ENCODE measurements at places on chromosomes 11 and 22.

DNA sequence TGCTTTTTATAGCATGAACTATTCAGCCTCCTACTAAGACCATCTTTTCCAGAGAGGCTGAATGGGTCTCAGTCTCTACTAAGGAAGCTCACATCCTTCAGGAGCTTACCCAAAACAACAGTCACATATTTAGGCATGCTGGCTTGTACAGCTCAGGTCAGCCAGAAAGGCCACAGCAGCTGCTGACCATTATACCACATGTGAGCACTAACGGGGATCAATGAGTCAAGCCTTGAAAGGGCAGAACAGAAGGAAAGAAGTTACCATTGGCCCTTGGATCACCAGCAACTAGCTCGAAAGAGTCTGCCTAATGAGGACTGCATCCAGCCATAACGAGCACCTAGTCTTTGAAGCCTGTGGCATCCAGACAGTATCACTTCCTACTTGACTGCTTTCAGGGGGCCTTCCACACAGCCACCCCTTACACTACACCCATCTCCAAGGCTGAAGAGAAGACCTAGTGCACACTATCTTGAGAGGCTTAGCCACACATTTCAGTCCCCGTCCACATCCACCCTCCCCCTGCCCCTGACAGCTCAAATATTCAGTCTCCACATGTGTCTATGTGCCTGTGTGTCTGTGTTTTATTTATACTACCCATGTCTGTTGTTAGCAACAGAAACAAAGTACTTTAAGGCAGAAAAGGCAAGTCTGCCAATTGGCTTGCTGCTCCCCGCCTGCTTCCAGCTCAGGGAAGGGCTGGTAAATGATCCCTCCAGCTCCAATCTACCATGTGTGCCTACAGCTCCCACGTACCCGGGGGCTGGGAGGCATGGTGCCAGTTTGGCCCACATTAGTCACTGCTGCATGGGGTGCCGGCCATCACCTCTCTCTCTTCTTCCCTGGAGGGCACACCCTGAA is 95.5 kb downstream of the RPL27A start:
- DNase-seq: no peak

- DNase-seq: no peak
Measured at GRCh38 chr11:69892986-69893555, 73.9 kb upstream of the FGF3 start.

DNA sequence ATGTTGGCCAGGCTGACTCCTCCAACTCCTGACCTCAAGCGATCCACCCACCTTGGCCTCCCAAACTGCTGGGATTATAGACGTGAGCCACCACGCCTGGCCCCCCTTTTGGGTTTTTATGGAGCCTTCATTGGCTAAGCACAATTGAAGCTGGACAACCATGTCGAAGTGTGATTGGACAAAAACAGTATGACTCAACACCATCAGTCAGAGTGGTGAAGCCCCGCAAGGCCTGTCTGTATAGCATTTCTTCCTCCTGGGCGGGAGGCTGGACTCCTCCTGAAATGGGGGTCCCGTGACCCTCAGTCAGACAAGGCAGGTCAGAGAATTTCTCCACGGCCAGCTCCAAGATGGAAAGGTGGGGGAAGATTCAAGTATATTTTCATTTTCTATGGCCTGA is 3.1 kb upstream of the PARVB start:
- DNase-seq: no peak

DNA sequence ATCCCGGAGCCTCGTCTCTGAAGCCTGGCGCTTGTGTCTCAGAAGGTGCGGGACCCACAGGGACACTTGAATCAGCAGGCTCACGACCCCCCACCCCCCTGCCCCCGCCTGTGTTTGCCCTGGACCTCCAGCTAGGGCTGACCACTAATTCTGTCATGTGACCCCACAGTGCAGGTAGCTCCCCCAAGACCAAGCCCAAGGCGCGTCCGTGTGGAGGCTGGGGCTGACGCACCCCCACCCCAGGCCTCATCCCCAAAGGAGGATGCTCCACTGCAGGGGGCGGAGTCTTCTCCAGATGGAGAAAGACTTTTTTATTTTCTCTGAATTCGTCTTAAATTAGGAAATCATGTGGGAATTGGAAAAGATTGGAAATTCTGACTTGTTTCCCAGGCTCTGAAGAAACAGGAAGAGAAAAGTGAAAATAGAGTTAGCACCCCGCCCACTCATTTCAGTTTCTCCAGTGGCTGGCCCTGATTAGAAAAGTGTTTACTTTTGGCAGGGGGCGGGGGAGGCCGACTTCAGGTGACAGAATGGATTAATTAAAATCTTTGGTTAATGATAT is 1.0 kb upstream of the RELA start:
- DNase-seq: peak; percentile 71

- DNase-seq: no peak
Measured at GRCh38 chr22:26161746-26162145, 7.5 kb upstream of the SEZ6L start.

- DNase-seq: no peak
Measured at GRCh38 chr22:30675436-30675835, 7.8 kb upstream of the DUSP18 start.

DNA sequence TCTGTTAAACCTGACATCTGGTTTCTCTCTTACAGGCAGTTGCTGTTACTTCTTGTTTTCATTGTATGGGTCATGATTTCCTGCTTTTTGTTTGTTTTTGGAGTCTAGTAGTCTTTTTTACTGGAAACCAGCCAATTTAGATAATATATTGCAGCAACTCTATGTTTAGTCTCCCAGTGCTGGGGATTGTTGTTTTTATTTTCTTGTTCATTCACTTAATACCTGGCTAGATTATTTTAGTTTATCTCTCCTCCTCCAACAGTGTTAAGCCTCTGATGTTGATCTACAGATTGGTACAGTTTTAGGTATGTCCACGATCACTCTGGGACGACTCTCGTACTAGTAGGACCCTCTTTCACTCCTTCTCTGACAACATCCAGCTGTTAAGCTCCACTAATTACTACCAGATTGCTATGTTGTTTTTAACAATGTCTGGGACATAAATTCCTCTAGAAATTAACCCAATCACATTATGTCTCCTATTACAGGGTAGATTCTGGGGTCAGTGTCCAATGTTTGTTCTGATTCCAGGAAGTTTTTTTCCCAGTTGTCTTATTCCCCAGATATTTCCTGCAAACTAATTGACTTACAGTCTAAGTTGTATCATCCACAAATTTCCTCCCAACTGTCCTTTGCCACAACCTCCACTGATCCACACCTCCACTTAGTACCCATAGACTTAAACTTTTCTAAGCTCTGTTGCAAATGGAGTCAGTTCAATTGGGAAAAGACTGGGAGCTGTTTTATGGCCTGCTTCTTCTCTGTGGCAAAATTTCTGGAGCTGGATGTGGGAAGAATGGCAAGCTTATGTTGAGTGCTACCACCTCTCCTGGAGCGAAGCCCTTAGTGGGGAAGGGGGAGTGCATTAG is 1280.6 kb upstream of the CNTN5 start:
- DNase-seq: no peak

GRCh38 chr11:68889948-68890446 is 13.6 kb downstream of the MRPL21 start:
- DNase-seq: peak; percentile 20

- no peak for DNase-seq
Measured at GRCh38 chr11:75655605-75656004, 13.2 kb downstream of the MAP6 start.

- peak; percentile 15 for DNase-seq
Measured at GRCh38 chr22:19559324-19559811, 35.2 kb upstream of the CLDN5 start.

GRCh38 chr22:44046485-44047141 is 22.5 kb downstream of the PARVB start:
- DNase-seq: no peak

- peak; percentile 62 for DNase-seq
Measured at GRCh38 chr11:117144477-117145392, 648 bp downstream of the PAFAH1B2 start.

- DNase-seq: no peak
Measured at GRCh38 chr22:48741540-48741939, 1086.1 kb downstream of the BRD1 start.

- no peak for DNase-seq
Measured at GRCh38 chr11:70424765-70425344, 26.5 kb downstream of the CTTN start.

DNA sequence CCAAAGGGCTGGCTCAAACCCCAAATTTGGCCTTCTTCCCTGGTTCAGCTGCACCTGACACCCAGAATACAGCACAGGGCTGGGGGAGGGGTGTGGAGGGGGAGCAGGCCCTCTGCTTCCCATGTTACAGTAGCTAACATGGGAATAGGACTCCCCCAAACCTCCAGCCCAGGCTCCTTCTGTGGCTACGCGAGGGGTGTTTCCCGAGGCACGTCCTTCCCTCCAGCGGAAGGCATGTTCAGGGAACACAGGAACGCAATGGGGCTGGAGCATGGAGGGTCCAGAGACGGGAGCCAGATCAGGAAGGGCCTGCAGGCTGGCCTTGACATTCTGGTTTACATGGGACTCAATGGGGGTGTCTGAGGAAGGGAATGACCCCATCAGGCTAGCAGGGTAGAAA is 11.8 kb upstream of the IGLL1 start:
- DNase-seq: no peak

DNA sequence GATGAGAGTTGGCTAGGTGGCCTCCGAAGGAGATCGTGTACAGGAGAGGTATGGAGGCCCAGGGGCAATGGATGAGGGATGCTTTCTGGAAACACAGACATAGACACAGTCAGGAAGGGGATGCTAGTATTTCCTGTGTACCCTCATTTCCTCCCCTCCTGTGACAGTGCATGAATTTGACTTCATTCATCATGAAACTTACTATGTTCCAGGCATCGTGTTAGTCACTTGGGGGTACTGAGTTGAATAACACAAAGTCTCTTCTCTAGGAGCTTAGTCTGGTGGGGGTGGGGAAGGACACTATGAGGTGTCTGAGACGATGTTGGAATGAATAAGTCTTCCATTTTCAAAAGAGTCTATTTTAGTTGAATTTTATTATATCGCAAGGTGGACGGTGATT is 32.6 kb downstream of the LDLRAD3 start:
- DNase-seq: no peak

GRCh38 chr11:3956038-3956437 is 100.6 kb downstream of the STIM1 start:
- DNase-seq: no peak

GRCh38 chr11:10017911-10018310 is 276.1 kb downstream of the SBF2 start:
- no peak for DNase-seq

DNA sequence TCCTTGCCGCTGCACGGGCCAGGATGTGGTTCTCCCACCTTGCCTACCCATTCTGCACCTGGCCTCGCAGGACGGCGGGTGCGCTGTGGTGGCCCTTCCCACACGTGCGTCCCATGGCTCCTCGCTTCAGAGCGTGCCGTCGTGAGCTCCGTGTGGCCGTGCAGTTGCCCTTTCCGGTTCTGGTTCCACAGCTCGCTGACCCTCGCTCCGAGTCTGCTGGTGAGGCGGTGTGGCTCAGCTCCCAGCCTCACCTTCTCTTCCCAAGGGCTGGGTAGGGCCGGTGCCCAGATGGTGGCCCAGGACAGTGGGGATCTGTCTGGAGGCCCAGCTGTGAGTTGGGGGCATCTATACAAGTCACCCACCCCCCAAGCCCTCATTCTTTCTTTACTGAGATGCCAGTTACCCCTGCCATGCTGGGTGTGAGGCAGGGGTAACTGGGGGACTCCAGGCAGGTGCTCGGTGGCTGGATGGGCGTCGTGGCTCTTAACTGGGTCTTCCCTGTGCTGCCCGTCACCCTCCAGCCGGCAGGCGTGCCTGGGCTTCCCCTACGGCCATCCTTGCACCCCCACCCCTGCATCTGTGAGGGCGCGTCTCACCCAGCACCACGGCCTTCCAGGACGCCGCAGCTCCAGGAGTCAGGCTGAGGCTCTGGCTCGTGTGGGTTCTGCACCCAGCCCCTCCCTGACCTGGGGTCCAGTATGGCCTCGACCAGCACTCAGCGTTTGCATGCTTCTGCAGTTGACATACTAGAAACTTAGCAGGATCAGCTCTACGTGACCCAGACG is 395.2 kb downstream of the TBC1D22A start:
- no peak for DNase-seq

- DNase-seq: no peak
Measured at GRCh38 chr22:49785046-49785521, 42.6 kb downstream of the BRD1 start.

DNA sequence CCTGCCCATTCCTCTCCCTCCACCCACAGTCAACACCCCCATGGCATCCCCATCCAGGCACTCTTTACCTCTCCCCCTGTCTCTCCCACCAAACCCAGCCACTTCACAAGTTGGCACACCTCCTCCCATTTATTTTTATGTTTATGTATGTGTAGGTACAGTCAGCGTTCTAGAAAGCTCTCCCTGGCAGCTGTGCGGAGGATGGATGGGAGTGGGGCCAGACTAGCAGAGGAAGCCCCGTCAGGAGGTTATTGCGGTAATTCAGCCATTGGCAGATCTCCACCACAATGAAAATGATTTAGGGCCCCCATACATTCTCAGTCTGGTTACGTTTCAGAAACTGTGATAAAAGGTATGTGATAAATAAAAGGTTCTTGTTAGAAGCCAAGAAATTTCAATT is 51.3 kb downstream of the BTG4 start:
- DNase-seq: peak; percentile 2

- no peak for DNase-seq
Measured at GRCh38 chr11:40882301-40882700, 577.2 kb downstream of the LRRC4C start.

GRCh38 chr11:134780486-134781147 is 368.6 kb upstream of the B3GAT1 start:
- no peak for DNase-seq

DNA sequence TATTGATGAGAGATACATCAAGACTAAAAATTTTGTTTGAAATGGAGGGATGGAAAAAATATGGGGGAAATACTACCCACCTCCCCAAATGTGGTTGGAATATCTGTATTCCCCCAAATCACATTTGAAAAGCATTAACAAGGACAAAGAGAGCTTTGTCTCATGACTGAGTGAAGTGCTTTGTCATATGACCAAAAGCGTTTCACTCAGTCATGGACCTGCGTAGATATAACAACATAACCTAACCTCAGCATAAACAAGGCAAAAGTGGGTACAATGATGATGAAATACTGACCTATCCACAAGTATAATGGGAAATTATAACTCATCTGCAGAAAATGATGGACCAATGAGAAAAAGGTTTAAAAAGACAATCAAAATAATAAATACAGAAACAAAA is 418.3 kb downstream of the TBC1D22A start:
- no peak for DNase-seq

GRCh38 chr11:73982595-73982989 is at the start of gene UCP2:
Gene UCP2, minus strand, starts transcription at chr11:73982843. Its CDS starts 4,465 bp downstream, at chr11:73978378.
- peak; percentile 92 for DNase-seq

- DNase-seq: no peak
Measured at GRCh38 chr22:28768701-28769393, 3.6 kb upstream of the CCDC117 start.

DNA sequence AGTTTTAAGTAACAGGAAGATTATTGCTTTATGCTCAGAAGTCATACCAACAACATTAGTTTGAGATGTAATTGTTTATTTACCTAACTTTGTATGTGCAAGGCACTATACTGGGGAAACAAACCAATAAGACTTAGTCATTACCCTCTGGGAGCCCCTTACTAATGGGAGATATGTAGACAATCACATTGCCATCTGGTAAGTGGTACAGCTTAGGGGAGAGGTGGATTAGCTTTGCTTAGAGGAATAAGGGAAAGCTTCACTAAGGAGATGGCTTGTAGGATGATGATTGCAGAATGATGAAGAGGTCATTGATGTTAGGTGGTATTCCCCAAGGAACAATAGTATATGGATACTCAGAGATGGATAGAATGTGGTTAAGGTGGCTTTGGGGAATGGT is 17.5 kb downstream of the EMSY start:
- DNase-seq: no peak

All from activated CD4-positive, alpha-beta T cell treated with anti-CD3 and anti-CD28 coated beads for 36 hours (primary cell).